LNCaP clone FGC (cell line): ENCODE measurements at places on chromosomes 3 and 15.

DNA sequence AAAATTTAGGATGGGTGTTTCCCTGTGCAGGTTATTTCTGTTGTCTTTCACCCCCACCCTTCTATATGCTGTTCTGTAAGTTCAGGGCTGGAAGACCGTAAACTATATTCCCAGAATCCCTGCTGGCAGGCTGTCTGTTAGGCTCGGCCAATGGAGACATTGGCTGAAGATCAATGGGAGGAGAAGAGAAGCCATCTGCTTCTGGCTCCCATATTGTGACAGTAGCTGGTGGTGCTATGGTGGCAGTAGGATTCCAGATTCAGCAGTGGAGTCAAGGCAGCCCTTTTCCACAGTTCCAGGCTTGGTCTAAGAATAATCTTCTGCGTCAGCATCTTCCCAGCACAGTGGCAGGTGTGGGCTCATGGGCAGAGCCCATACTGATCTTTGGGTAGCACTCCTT is 226.6 kb downstream of the ABHD5 start:
- no peak for DNase-seq

DNA sequence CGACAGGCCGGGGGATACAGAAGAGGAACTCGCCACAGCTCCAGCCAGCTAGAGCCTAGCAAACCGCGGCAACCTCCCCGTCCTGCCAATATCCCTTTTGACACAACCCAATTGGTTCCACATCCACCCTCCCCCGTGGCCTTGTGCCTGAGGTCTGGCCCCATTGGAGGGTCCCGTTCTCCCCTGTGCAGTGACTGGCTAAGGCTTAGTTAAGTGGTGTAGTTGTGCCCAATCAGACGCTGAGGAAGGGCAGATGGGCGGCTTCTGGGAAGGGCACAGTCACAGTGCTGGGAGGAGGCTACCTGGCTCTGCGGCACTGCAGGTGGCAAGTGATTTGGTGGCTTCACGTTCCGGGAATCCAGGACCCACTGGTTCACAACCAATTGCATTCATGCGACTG is 78.6 kb downstream of the SNRK start:
- DNase-seq: no peak

GRCh38 chr3:99620976-99621375 is 17.4 kb upstream of the COL8A1 start:
- DNase-seq: no peak

- DNase-seq: no peak
Measured at GRCh38 chr3:36891701-36892160, 53.1 kb downstream of the TRANK1 start.

DNA sequence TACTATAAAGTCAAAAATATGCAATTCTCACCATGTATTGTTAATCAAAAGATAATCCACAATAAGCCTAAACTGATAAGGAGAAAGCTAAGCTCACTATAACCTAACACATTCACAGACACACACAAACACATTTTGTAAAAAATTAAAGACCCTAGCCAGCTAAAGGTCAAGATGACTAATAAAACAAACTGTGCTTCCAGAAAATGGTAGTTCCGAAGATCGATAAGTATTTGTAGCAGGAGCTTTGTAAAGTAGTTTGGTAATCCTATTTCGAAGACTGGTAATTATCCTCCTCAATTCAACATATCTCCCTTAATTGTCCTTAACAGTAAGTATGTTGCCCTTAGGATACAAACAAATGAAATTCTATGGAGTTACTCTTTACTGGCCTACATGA is 62.9 kb upstream of the CHMP2B start:
- DNase-seq: no peak

DNA sequence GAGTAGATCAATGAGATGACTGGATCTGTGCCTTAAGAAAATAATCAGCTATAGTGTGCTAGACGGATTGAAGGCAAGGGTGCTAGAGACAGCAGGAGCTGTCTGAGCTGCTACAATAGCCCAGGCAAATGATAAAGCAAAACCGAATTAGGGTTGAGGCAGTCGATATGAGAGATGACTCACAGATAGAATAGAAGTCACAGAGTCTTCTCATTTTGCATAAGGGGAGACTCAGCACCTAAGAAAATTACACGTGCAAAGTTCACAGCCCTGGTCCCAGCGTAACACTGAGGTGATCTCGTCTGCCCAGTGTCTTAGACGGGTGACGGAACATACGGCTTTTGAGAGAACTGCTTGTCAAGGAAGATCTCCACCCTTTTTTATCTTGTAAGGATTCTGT is 11.6 kb downstream of the LPP start:
- no peak for DNase-seq

- DNase-seq: no peak
Measured at GRCh38 chr15:33742306-33742705, 226.0 kb upstream of the CHRM5 start.

DNA sequence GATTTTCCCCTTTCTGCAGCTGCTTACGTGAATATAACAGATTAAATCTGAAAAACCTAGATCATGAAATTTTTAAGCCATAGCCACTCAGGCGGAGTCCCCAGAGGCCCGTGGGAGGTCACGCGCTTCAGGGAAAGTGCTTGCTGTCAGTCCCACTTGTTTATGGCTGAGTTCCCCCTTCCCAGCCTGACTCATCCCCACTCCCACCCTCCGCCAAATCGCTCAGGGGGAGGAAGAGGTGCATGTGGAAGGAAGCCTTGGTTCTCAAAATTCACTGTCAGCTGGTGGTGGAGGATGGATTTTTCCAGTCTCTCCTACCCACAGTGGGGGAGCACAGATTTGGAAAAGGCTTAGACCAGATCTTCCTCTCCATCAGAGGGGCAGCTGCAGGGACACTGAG is 67.4 kb downstream of the CORO2B start:
- no peak for DNase-seq

DNA sequence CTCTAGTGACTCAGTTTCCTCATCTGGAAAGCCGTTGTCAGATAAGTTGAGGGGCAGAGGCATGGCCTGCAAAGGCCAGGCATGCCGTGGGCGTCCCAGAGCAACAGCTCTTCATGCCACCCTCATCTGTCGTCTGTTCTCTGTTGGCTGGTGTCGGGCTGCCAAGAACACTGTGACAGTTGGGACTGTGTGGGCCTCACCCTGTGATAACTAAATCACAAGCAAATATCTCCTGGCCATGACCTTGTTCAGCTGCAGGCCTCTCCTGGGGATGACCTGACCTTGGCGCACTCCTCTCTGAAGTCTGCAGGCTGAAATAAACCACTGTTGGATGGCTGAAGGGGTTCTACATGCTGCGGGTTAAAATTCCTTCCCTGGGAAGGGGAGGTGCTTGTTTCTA is 145.9 kb downstream of the SHQ1 start:
- no peak for DNase-seq

- DNase-seq: no peak
Measured at GRCh38 chr3:48468329-48468731, 21.8 kb downstream of the ATRIP start.

- no peak for DNase-seq
Measured at GRCh38 chr3:18902081-18902793, 246.1 kb upstream of the KCNH8 start.

DNA sequence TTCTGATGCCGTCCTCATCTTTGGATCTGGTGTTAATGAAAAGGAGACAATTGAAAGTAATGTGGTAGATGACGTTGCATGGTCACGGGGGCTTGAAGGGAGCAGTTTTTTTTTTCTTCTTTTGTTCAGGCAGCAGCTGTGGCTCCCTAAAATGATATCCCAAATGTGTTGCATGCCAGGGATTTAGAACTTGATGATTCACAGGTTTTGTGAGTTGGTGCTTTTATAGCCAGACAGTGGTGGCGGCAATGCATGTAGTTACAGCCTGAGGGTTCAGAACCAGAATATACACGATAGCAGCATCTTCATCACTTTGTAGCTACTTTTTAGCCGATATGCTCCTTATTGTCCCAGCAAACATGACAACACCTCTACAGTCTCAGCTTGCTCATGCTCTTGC is 133.4 kb downstream of the CHST2 start:
- DNase-seq: no peak

- DNase-seq: no peak
Measured at GRCh38 chr15:50235794-50236193, 29.7 kb downstream of the HDC start.

DNA sequence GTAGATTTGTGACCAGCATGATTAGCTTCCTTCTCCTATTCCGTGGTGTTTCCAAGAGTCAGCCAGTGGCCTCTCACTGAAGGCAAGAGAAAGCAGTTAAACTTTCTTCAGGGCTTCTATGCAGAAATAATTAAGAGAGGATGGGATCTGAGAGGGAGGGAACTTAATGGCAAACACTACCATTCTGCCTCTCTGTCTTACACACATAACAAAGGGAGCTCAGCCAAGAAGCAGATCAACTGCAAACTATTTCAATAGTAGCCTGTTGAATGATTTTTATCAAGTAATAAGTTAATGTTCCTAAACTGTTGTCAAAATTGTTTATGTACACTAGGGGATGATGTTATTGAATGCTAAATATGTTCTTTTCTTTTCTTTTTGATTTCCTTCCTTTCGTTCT is 11.8 kb downstream of the OXSR1 start:
- DNase-seq: no peak

GRCh38 chr15:38672814-38673670 is 108.4 kb upstream of the RASGRP1 start:
- DNase-seq: no peak
